EH (cell line): ENCODE measurements at places on chromosomes 6 and 20.
A peak's percentile ranks its signal among the peaks of the same experiment; 100 is the strongest.

DNA sequence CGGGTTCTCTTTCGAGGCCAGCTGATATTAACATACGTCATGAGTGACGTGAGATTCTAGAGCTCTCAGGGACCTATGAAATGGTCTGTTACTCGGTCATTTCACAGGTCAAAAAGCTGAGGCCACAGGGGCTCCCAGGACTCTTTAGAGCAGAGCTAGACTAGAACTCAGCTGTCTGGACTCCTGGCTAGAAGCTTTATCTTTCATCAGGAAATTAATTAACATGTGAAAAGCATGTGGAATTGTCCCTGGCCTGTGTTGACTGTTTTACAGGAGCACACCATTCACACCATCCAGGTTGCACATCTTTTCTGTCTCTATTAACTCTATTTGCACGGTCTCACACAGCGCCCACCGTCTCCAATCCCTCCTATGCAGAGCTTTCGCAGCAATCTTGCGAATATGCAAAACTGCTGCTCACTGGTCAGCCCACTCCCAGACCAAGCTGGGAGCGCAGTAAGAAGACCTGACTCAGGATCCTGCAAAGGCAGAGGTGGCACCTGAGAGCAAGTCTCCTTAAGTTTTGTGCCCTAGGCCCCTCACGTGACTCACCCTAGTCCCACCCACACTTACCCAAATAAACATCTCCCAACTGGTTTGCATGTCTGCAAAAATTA lies 522.5 kb downstream of the CD83 start:
- no peak for DNase-seq

- no peak for DNase-seq
These were observed 129.8 kb downstream of the VEGFA start for GRCh38 chr6:43899830-43900229.

DNA sequence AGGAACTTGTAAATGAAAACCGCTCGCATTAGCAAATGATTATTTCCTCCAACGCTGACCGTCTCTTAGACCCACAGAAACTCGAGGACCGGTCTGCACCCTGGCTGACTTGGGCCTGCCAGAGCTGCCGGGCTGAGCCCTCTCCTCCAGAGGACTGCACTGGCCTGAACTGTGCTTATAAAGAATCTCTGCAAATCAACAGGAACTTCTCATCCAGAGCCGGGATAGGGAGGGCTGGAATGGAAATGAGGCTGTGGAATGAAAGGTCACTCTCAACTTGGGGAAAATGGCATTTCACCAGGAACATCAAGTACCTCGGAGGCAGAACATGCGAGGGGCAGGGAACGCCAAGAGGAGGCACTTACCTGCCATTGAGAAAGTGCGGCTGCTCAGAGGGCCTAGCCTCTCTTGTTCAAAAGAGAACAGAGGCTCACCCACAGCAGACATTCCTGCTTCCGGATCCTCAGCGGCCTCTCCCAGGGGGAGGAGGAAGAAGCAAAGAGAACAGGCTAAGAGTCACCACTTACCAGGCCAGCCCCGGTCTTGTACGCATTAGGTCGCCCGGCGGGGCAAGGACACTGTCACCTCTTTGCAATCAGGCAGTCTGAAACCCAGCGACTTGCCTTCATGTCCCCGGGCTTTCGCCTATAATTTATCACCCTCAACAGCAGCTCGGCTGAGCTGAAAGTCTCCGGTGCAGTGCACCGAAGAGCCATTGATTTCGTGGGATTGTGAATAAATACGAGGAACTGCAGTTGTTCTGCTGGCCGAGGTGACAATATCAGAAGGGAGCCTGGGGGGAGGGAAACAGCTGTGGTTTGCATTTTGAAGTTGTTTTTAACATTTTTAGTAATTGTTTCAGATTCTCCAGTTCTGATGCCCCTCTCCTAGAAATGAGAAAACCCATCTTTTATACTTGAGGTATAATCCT lies 37.6 kb downstream of the ZMYND8 start:
- DNase-seq: peak; percentile 84

GRCh38 chr6:42971746-42972327 lies 7.1 kb downstream of the PEX6 start:
- DNase-seq: no peak

DNA sequence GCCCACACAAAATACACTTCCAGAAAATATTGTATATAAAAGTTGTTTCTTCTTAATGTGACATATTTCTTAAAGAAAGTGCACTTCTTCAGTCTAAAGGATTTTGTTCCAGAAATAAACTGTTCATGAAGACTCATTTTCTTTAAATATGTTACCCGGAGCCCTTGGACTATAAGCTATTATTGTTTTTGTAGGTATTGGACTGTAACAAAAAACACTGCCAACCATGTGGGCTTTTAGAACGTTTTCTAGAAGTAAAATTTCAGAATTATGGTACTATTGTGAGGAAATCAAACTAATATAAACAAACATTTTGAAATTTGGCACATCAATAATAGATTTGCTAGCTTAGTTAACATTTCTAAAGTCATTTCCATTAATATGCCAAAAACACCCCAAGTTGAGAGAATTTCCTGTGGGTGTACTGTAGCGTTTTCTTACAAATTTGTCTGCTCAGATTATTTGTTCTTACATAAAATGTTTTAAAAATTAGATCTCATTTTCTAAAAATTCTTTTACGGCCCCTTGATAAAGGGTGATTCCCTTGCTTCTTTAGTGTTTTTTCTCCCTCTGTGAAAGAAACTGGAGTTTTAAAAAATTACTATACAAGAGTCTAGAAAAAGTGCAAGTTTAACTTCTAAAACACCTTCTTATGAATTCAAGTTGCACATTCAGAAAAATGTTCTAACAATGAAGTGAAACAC lies 3.4 kb downstream of the NKX2-4 start:
- DNase-seq: no peak

DNA sequence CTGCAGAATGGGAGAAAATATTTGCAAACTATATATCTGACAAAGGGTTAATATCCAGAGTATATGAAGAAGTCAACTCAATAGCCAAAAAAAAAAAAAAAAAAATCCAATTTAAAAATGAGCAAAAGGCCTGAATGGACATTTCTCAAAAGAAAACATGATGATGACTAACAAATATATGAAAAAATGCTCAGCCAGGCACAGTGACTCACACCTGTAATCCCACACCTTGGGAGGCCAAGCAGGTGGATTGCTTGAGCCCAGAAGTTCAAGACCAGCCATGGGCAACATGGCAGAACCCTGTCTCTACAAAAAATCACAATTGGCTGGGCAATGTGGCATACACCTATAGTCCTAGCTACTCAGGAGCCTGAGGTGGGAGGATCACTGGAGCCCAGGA lies 2.1 kb upstream of the ECHDC1 start:
- no peak for DNase-seq

DNA sequence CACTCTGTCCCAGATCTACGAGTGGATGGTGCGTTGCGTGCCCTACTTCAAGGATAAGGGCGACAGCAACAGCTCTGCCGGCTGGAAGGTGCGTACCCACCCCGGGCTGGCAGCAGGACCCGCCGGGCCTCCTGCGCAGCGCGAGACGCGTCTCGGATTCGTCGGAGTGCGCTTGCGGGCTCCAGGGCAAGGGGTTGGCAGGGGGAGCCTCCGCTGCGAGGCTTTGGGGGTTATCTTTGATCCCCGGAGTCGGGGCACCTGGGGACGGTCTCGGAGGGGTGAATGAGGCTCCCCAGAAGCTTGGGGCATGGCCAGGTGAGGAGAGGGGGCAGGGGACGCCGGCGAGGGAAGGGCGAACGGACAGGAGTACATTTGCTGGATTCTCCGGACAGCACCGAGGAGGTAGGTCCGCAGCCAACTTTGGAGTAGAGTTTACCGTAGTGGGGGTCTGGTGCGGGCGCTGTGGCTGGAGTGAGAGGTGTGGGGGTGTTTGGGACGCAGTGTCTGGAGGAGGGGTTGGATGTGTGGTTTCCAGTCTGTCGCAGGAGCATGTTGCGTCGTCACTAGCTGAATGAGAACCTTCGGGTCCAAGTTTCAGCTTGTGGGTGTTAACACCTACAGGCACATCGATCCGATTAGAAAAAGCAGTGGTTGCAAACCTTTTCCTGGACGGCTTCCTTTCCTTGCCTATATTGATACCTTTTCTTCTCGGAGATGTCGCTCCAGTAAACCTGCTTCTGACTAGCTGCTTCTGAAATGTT lies 1.2 kb downstream of the FOXO3 start:
- DNase-seq: no peak

GRCh38 chr6:149303468-149303867 lies 14.0 kb upstream of the TAB2 start:
- no peak for DNase-seq

GRCh38 chr6:14883921-14884320 lies 361.9 kb upstream of the JARID2 start:
- peak; percentile 66 for DNase-seq

DNA sequence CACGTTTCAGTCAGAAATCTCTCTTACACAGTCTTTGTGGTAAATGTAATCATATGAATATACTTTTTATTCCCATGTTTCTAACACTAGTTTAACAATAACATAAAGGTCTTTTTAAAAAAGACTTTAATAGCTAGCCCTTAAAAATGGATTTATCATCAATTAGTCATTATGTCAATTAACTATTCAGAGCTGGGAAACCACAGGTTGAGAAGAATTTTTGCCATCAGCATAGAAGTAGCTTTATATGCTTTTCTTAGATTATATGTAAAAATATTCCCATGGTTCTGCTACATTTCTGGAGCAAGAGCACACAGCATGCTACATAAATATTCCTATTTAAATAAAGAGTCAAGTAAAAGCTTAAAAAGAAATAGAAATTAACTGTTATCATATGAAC lies 35.5 kb downstream of the ASCC3 start:
- peak; percentile 29 for DNase-seq

DNA sequence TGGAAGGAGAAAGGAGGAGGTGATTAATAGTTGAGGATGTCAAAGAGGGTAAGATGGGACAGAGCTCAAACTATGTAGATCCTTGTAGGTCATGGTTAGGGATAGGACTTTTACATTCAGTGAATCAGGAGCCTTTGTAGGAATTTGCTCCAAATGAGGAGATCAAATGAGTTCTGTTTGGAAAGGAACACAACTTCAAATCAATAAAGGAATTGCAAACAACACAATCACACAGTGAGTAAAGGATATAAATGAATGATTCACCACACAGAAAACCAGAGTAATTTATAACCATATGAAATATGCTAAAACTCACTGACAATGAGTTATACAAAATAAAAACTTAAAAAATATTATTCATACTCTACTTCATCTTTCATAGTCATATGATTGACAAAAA lies 480.8 kb upstream of the EPHA7 start:
- DNase-seq: no peak

DNA sequence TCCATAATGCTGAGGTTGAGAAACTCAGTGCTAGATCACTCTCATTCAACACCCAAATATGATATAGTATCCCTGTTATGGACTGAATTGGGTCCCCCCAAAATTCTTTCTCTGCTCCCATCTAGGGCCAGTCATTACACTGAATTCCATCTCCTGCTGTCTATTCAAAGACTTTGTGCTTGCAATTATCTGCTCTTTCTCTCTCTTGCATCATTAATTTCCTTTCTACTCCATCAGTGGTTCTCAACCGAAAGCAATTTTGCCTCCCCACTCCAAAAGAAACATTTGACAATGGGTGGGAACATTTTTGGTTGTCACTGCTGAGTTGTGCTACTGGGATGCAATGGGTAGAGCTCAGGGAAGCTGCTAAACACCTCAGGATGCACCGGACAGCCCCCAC lies 271.5 kb upstream of the CDYL start:
- DNase-seq: no peak

- DNase-seq: no peak
These were observed 110.4 kb downstream of the RIN2 start for GRCh38 chr20:19868441-19868840.

GRCh38 chr20:23127506-23128279 lies 41.6 kb upstream of the CD93 start:
- DNase-seq: no peak

- peak; percentile 23 for DNase-seq
These were observed 15.6 kb upstream of the NOL4L start for GRCh38 chr20:32600681-32601237.

GRCh38 chr6:97305414-97306066 lies 22.5 kb upstream of the MMS22L start:
- DNase-seq: no peak

GRCh38 chr6:23630726-23631635 lies 495.0 kb upstream of the NRSN1 start:
- no peak for DNase-seq

- no peak for DNase-seq
These were observed 175.7 kb upstream of the SULF2 start for GRCh38 chr20:47960769-47961541.

DNA sequence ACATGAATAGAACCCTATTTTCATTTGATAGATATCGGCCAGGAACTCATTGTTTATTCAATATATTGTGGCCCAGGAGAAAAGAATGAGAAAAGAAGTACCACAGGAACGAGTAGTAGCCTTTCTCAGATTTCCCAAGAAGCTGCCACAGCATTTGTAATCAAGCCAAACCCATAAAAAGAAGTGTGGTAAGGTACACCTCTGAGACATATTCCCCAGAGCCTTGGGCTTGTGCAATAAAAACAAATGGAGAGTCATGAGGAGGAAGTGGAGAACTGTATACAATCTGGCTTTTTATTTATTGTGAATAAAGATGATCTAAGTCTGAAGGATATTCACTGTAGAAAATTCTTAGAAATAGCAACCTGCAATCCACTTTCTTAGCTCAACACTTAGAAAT lies 36.7 kb downstream of the KIF6 start:
- DNase-seq: peak; percentile 61

DNA sequence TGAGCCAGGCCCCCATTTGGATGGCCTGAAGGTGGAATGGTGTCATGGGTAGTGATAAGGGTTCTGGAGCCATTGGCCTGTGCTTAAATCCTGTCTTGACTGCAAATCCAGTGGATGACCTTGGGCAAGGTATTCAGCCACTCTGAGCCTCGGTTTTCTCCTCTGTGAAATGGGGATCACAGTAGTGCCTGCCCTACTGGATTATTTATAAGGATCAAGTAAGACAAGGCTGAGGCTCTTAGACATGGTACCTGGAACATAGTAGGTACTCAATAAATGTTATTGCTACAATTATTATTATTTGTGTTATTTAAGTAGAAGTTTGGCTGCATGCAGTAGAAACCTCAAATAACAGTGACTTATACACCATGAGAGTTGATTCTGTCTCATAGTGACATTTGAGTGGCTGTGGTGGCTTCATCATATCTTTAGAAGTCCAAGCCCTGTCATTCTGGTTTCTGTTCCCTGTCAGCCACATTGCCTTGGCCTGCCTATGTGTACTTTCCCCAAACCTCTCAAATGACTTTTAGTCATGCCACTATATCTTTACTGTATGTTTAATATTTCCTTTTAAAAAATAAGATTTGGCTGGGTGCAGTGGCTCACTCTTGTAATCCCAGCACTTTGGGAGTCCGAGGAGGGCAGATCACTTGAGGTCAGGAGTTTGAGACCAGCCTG lies 37.6 kb upstream of the CHMP4B start:
- no peak for DNase-seq
